Motor neuron (in vitro differentiated cells): ENCODE measurements at places on chromosomes 7 and 10.
A peak's percentile ranks its signal among the peaks of the same experiment; 100 is the strongest.

- ATAC-seq = no peak
Measured at GRCh38 chr10:3372281-3372680, 199.7 kb upstream of the PITRM1 start.

DNA sequence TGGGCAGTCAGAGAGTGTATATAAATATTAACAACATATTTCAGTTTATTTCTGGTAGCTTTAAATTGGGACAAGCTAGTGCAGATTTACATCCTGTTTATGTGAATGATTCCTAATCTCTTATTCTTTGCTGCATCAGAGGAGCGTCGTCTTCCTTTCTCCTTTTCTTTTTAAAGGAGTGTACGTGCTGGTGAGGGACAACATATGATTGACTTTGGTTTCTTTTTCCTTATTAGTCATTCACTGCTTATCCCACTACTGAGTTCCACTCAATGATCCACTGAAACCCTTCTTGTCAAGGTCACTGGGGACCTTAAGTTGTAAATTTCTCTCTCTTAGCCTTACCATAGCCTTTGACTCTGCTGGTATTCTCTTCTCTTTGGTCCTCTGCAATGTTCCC is 116.3 kb downstream of the EXOC4 start:
- ATAC-seq = no peak

DNA sequence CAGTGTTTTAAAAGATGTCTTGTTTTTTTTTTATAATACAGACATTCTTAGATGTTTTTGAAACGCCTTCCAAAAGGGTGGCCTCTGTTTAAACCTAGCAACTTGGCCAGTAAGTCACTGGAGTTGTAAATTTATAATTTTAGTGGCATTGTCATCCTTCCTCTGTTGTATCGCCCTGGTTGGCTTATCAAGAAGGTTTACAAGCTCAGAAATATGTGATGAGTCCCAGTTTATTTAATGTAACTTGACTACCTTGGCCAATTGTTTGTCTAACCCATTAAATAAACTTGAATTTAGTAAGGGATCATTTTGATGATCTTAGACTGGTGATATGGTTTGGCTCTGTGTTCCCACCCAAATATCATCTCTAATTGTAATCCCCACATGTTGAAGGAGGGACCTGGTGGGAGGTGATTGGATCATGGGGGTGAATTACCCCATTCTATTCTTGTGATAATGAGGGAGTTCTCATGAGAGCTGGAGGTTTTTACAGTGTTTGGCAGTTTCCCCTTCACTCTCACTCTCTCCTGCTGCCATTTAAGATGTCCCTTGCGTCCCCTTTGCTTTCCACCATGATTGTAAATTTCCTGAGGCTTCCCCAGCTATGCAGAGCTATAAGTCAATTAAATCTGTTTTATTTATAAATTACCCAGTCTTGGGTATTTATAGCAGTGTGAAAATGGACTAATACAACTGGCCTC is 13.4 kb upstream of the NT5C3A start:
- no peak for ATAC-seq

GRCh38 chr7:44103566-44103922 is 601 bp upstream of the AEBP1 start:
- ATAC-seq = peak; percentile 11

DNA sequence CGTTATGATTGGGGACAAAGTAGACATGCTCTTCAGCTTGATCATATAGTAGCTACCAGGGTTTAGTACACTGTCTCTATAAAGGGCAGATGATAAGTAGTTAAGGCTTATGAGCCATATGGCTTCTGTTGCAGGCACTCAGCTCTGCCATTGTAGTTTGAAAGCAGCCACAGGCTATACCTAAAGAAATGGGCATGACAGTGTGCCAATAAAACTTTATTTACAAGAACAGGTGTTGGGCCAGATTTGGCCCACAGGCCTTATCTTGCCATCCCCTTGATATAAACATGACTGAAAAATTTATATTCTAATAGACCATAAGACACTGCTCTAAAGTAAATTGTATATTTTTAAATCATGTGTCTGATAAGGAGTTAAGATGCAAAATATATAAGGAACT is 36.6 kb downstream of the GRK5 start:
- no peak for ATAC-seq

GRCh38 chr10:60677531-60678129 is 100.6 kb upstream of the CDK1 start:
- ATAC-seq = no peak

DNA sequence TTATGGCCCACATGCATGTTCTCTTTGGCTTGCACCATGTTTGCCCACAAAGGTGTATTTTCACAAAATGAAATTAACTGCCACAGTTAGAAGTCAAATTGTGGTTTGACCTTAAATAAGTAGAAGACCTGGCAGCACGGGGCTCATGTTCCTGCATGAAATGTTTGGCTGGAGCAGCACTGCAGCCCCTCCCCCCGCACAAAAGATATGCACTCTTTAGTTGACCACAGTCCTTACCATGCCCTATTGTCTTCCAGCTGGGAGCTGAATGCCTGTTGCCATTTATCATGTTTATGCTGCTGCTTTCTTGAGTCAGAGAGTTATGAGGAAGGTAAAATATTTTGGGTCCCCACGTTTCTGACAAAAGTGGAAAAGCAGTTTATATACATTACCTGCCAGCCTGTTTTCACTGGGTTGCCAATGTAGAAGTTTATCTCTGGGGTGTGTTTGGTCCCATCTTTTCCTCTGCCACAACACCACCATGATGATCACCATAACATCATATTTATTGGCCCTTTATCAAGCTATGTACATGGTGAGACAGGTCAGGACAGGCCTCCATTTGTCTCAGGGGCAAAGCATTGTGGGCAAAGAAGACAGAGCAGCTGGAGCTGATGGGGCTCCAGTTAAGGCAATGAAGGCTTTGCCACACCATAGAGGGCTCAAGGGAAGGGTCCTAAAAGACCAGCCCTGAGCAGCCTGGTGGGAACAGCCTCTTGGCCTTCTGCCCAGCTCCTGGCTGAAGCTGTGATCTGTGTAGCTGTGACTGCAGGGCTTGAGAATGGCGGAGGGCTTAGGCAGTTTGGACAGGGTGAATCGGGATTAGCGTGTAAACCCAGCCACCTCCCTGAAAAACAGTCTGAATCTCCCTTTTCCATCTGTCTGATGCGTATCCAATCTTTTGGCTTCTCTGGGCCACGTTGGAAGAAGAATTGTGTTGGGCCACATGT is 5.4 kb downstream of the PRF1 start:
- ATAC-seq = no peak
